ENCODE measurements at places on chromosomes 4 and X.

DNA sequence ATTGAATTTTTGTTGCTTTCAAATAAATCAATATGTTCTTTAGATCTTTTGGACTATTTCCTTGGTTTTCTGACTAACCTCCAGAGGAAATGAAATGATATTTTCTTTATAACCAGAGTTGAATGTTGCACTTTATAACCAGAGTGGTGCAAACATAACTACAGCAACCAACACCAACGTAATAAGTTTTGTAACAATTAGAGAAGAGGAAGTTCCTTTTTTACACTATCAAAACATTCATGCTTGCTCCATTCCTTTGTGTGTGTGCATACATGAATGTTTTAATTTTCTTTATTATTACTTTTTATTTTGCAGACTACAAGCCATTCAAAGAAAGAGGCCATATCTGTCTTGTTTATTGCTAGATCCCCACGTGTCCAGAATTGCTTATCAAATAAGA is 193.0 kb upstream of the PPP3CA start:
- no peak for DNase-seq

GRCh38 chr4:150961566-150961965 is 53.5 kb downstream of the LRBA start:
- no peak for DNase-seq

GRCh38 chr4:43567644-43568043 is 675.1 kb downstream of the GRXCR1 start:
- no peak for DNase-seq

DNA sequence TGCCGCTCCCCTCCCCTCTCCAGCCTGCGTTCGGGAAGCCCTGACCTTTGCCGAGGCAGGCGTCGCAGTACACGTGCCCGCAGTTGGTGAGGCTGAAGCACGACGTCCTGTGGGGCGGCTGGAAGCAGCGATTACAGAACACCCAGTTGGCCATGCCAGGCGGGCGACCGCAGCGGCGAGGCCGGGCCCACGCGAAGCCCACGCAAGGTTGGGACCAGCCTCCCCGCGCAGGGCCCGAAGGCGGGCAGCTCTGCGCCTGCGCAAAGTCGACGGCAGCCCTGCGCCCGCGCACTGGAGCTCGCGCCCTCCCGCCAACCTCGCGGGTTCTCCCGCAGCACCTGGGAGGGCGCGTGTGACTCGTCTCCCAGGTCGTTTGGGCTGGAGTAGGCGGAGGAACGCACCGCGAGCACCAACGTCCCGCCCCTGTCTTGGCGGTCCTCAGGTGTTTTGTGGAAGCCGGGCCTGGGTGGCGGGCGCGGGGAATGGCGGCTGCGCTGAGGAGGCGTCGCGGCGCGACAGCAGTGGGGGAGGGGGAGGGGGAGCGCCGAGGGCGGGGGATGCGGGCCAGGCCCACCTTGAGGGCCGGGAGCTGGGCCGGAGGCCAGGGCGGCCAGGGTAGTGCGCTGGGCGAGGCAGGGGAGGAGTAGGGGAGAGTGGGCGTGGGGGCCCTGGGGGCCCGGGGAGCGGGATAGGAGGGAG is at the start of gene RNF212:
RNF212 (minus strand) TSS at position 254 of the 699 bp plus-strand sequence; CDS start at position 154, 100 bp downstream.
- peak; percentile 10 for DNase-seq

- DNase-seq, result no peak
Measured at GRCh38 chr4:165828928-165829327, 44.1 kb upstream of the TLL1 start.

DNA sequence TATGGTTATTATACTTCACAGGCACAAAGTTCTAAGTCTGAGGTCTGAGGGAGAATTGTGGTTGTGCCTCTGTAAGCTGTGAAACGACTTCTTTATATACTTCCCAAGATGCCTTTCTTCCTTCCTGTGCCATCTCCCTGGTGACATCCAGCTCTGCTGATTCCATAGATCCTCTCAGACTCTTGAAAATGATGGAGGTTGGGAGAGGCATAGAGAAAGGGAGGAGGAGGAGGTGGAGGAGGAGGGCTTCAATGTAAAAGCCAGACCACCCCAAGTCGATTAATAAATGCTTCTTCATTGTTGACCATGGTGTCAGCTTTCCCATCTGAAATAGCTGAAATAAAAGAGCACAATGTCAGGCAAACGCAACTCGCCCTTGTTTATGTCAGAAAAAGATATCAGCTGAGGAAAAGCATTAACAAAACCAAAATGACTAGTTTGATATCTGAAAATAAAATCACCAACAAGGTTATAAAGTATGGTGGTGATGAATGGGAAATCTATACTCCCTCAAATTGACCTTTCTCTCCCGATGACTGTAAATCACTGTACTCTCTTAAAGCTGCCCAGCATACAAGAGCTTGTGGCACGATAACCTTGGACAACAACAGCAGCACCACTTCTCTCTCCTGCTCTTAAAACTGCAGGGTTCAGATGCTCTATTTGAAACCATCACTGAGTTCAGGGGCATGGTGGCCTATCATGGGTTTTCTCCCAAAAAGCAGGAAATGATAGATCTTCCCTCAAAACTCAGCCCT is 230.4 kb upstream of the GALNT7 start:
- no peak for DNase-seq

DNA sequence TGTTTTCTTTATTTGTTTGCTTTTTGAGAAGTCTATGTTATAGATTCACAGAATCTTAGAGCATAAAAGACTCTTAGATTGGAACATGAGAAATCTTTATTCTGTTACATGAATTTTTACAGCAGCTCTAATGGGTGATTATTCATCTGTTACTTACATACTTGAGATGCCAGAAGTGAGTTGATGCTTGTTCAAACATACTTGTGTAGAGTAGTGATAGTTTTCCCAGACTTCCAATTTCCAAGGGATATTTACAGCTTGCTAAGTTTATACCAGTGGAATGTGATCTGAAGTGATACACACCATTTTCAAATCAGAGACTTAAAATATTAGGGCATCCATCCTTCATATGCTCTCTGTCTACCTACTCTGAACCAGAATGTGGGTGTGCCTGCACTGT is 252.9 kb upstream of the SMIM31 start:
- DNase-seq, result no peak

- no peak for DNase-seq
Measured at GRCh38 chr4:101221294-101221693, 126.0 kb downstream of the PPP3CA start.

- DNase-seq, result no peak
Measured at GRCh38 chr4:95510877-95511276, 37.9 kb downstream of the UNC5C start.

GRCh38 chr4:33882246-33882990 is 2361.9 kb downstream of the ARAP2 start:
- DNase-seq, result no peak

GRCh38 chr4:183140911-183141320 is 41.9 kb downstream of the WWC2 start:
- no peak for DNase-seq

DNA sequence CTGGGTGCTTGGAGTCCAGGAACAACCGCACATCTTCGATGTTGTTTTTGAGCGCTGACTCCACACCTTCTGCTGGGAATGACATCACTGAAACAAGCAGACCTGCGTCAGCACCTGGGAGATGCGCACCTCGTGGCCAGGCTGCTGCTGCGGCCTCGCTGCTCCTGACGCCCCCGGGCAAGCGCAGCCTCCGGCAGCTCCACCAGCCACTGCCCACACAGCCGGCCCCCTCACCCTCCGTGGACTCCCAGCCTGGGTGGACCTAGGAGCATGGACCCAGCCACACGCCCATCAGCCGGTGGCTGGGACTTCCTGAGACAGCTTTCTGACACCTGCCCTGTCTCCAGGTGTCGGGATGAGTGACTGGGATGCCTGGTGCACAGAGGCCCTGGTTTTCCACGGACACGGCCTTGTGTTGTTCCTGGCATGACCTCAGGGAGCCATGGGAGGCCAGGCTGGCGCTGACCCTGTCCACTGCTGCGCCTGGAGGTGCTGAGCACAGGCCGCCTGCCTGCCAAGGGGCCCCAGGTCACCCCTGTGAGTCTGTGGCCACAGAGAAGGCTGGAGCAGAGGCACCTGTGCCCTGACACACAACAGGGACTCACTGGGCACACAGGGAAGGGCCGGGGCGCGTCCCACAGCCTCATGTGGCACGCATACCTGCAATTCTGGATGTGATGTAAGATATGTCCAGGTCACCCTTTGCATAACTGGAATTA is 48.6 kb downstream of the GAK start:
- no peak for DNase-seq

GRCh38 chr4:2936773-2937145 is 26.4 kb downstream of the NOP14 start:
- DNase-seq, result no peak

- no peak for DNase-seq
Measured at GRCh38 chrX:153623310-153624029, 23.5 kb upstream of the DUSP9 start.

All from NCI-H2081 (cell line).